ENCODE measurements at places on chromosomes 13 and 19. TPM values are rescaled to one million over a fixed set of nuclear protein-coding genes. Genes with fewer than 3 reads are reported as not detected.
A peak's percentile ranks its signal among the peaks of the same experiment; 100 is the strongest.

SEMA6B gene
- not detected for total RNA-seq

KCNRG gene
- total RNA-seq, result not detected

DAND5 gene
- total RNA-seq, result 0.21 TPM

URAD gene
- total RNA-seq, result not detected

HPN gene
- not detected for total RNA-seq

SHISA7 gene
- total RNA-seq, result not detected

TUBB4A gene
- total RNA-seq, result 7.5 TPM

ATP4A gene
- not detected for total RNA-seq

PRODH2 gene
- not detected for total RNA-seq

GRCh38 chr19:18833141-18833476 lies 1.4 kb downstream of the UPF1 start:
- H3K27ac ChIP-seq, result peak overlapping the region; percentile 86
- H3K4me3 ChIP-seq, result peak overlapping the region; percentile 95
- H3K4me1 ChIP-seq, result peaks cover 49% of the 10 kb centered on the region

- no peak for DNase-seq
- H3K4me3 ChIP-seq, result no peak overlapping the region
- no peaks in the 10 kb centered on the region for H3K27me3 ChIP-seq
Measured at GRCh38 chr13:18948664-18949488, 232.7 kb downstream of the TUBA3C start.

DNA sequence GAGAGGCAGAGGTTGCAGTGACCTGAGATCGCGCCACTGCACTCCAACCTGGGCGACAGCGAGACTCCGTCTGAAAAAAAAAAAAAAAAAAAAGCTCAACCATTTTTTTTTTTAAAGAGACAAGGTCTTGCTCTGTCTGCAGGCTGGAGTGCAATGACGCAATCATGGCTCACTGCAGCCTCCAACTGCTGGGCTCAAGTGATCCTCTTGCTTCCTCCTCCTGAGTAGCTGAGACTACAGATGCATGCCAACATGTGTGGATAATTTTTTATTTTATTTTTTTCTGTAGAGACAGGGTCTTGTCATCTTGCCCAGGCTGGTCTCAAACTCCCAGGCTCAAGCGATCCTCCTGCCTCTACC lies 10.3 kb downstream of the EHD2 start:
- no peaks in the 10 kb centered on the region for H3K36me3 ChIP-seq
- no peak overlapping the region for H3K4me3 ChIP-seq
- H3K27me3 ChIP-seq, result peaks cover 7% of the 10 kb centered on the region
- H3K4me1 ChIP-seq, result peaks cover 4% of the 10 kb centered on the region
- no peak overlapping the region for H3K27ac ChIP-seq

- no peaks in the 10 kb centered on the region for H3K36me3 ChIP-seq
- DNase-seq, result peak; percentile 71
- peaks cover 2% of the 10 kb centered on the region for H3K4me1 ChIP-seq
- H3K27me3 ChIP-seq, result no peaks in the 10 kb centered on the region
Measured at GRCh38 chr19:1837625-1838105, 10.6 kb downstream of the REXO1 start.

DNA sequence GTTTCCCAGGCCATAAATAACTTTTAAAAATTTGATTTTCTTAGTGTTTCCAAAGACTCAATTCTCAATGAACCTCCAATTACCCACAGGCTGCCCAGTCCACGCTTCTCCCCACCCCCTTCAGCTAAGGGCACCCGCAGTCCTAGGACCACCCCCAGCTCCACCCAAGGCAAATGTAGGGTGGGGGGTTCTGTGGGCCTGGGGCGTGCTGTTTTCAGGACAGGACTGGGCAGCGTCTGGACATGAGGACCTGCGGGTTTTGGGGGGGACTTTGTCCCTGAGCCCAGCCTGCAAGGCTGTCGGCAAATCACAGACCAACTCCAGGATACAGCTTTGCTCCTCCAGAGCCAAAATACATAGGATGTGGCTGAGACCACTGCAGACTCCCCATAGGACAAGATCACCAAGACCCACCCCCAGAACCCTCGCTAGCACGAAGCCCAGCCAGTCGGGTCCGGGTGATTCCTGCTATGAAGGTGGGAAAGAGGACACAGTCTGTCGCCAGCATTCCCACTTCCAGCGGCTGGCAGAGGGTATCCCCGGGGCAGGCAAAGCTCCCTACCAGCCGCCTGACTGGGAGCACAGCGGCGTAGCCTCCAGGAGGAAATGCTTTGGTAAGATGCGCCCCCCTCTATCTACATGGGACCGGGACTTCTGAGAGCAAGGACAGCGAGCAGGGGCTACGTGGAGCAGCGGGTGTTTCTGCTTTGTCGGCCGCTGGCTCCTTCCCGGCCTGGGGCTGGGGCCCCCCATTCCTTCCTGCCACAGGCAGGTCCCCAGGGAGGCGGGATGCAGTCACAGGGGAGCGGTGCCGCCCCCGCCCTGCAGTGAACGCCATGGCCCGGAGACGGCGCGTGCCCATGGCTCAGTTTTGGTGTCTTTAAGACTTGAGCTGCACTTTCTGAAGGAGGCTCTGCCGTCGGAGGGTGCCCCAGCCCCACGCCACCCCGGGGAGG lies 1.6 kb upstream of the TIMM13 start:
- DNase-seq, result no peak
- H3K27me3 ChIP-seq, result no peaks in the 10 kb centered on the region
- H3K4me3 ChIP-seq, result no peak overlapping the region

GRCh38 chr13:21998279-21998990 lies 327.6 kb downstream of the FGF9 start:
- no peaks in the 10 kb centered on the region for H3K4me1 ChIP-seq
- no peak overlapping the region for H3K27ac ChIP-seq
- DNase-seq, result no peak
- no peak overlapping the region for H3K4me3 ChIP-seq

DNA sequence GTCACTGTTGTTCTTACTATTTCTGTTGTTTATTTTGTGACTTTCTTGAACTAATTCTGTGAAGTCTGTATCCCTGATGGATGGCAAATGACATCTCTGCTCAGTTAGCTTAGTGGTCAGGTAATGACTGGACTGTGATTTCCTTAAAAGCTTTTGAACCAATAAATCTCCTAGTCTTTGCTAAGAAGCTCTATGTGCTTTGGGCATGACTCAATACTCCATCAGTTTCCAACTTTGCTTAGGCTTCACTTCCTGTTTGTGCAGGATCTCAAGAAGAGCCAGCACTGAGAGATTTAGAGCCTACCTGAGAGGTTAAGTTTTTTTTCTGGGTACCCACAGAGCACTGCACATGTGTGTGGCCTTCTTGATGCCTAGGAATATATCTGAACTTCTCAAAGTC lies 329.7 kb upstream of the HTR2A start:
- no peak for DNase-seq
- no peaks in the 10 kb centered on the region for H3K4me1 ChIP-seq
- no peaks in the 10 kb centered on the region for H3K27me3 ChIP-seq

GRCh38 chr19:38385804-38386257 lies 2.0 kb downstream of the GGN start:
- no peak for DNase-seq
- H3K4me1 ChIP-seq, result peaks cover 16% of the 10 kb centered on the region
- peaks cover 20% of the 10 kb centered on the region for H3K27me3 ChIP-seq
- H3K4me3 ChIP-seq, result no peak overlapping the region
- H3K27ac ChIP-seq, result no peak overlapping the region

DNA sequence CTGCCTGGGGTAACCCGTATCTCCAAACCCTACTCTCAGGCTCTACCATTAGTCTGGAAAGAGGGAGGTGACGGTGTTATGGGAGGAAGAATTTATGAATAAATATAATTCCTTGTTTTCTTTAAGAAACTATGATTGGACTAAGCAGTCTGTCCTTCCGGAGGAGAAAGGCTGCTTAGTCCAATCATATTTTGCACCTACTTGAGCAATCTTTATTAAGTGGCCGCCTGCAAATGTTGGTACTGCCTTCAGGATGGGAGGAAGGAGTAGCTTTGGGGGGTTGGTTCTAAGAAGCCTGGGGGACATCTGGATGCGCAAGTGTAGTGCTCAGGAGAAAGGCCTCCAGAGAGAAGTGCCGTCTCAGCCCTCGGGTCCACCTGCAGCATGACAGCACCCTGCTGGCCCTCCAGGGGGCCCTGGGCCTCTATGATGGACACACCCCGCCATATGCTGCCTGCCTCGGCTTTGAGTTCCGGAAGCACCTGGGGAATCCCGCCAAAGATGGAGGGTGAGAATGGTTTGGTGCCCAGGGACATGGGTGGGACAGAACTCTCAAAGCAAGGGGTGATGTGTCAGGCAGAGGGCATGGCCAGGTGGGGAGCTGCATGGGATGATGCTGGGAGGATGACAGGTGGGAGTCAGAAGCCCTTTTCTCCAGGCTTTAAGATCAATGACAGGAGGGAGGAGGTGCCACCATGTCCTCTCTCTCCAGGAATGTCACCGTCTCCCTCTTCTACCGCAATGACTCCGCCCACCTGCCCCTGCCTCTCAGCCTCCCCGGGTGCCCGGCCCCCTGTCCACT lies 4.1 kb downstream of the ACP4 start:
- H3K27me3 ChIP-seq, result no peaks in the 10 kb centered on the region
- no peak overlapping the region for H3K27ac ChIP-seq
- H3K4me1 ChIP-seq, result peaks cover 5% of the 10 kb centered on the region
- peaks cover 16% of the 10 kb centered on the region for H3K36me3 ChIP-seq
- peak; percentile 55 for DNase-seq

GRCh38 chr19:1650650-1651567 lies 1.5 kb downstream of the TCF3 start:
- peaks cover 3% of the 10 kb centered on the region for H3K36me3 ChIP-seq
- H3K27me3 ChIP-seq, result no peaks in the 10 kb centered on the region
- peak; percentile 70 for DNase-seq
- peaks cover 30% of the 10 kb centered on the region for H3K4me1 ChIP-seq

DNA sequence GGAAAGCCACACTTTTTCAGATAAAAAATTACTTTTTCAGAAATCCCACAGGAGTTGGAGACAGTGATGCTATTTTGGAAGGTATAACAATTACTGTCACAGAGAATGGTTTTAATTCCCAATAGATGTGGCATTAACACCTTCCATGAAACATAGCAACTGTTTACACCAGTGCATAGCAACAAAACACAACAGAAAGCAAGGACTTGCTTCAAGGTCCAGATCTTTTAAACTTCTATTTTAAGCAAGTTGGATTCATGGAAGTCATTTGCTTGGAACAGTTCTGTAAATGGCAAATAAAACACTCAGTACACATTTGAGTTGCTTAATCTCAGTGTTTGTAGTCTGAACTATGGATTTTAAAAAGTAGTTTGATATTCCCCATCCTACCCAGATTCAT lies 385.9 kb upstream of the SPRY2 start:
- no peaks in the 10 kb centered on the region for H3K27me3 ChIP-seq
- no peak overlapping the region for H3K27ac ChIP-seq
- H3K4me3 ChIP-seq, result no peak overlapping the region
- no peaks in the 10 kb centered on the region for H3K36me3 ChIP-seq

GRCh38 chr19:50854636-50855410 lies at the start of gene KLK3:
KLK3 (plus strand) TSS chr19:50854915; CDS start chr19:50854956, 41 bp downstream.
- no peak for DNase-seq
- no peaks in the 10 kb centered on the region for H3K4me1 ChIP-seq
- H3K27ac ChIP-seq, result no peak within 1 kb of the TSS
- H3K27me3 ChIP-seq, result peaks cover 25% of the 10 kb centered on the region
- H3K4me3 ChIP-seq, result no peak within 1 kb of the TSS

DNA sequence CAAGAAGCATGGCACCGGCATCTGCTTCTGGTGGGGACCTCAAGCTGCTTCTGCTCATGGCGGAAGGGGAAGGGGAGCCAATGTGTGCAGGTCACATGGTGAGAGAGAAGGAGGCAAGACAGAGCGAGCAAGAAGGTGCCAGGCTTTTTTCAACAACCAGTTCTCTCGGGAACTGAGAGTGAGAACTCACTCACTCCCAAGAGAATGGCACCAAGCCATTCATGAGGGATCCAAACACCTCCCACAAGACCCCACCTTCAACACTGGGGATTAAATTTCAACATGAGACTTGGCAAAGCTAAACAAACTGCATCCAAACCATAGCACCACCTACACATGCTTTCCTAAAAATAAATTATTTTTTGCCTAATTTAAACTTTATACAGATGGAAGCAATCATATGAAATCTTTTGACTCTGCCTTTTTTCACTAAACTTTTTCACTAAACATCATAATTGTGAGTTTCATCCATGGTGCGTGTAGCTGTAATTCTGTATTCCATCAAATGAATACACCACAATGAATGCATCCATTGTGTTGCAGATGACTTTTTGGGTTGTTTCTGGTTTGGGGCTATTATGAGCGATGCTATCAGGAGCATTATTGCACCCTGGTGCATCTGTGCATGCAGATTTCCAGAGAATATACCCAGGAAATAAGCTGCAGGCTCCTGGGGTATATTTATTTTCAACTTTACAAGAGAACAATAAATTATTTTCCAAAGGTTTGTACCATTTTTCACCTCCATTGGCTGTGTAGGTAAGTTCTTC lies 14.6 kb upstream of the IPO5 start:
- peaks cover 19% of the 10 kb centered on the region for H3K27me3 ChIP-seq
- H3K4me3 ChIP-seq, result no peak overlapping the region
- DNase-seq, result no peak
- no peak overlapping the region for H3K27ac ChIP-seq

- peak; percentile 87 for DNase-seq
- no peaks in the 10 kb centered on the region for H3K36me3 ChIP-seq
- peak overlapping the region; percentile 3 for H3K27ac ChIP-seq
- H3K4me3 ChIP-seq, result no peak overlapping the region
Measured at GRCh38 chr19:44723952-44724319, 24.6 kb upstream of the BCL3 start.

DNA sequence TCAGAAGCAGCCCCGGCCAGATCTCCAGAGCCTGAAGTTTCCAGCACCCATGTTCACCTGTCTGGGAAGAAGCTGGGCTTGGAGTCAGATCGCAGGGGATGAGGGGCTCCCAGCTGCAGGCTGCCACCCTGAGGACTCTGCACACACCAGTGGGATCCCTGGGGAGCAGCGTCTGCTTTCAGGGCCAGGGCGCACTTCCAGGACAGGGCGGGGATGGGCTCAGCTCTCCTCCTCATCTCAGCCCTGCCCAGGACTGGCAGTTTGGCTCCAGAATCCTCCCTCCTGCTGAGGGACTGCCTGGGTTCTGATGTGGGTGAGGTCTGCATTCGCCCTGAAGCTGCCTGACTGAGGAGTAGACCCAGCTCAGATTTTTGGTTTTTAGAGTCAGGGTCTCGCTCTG lies 3.5 kb downstream of the SLC7A9 start:
- H3K27me3 ChIP-seq, result no peaks in the 10 kb centered on the region
- DNase-seq, result no peak
- no peak overlapping the region for H3K27ac ChIP-seq

DNA sequence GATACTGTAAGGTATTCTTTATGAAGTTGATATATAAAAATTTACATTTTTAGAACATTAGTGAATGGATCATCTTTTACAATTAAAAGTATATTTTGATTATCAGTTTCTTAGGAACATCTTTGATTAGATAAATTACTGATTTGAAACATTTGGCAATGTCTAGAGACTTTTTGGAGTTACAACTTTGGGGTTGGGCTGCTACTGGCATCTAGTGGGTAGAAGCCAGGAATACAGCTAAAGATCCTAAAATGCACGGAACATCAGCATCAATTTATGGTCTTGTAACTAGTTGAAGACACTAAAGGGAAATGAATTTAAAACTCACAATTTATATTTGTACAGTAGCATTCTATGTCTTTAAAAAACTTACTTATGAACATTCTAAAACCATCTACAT lies 19.9 kb downstream of the POMP start:
- peaks cover 4% of the 10 kb centered on the region for H3K4me1 ChIP-seq
- H3K36me3 ChIP-seq, result peaks cover 25% of the 10 kb centered on the region
- no peak overlapping the region for H3K4me3 ChIP-seq
- no peak overlapping the region for H3K27ac ChIP-seq
